NCI-H1436 (cell line): ENCODE measurements at places on chromosomes 12 and 14.

DNA sequence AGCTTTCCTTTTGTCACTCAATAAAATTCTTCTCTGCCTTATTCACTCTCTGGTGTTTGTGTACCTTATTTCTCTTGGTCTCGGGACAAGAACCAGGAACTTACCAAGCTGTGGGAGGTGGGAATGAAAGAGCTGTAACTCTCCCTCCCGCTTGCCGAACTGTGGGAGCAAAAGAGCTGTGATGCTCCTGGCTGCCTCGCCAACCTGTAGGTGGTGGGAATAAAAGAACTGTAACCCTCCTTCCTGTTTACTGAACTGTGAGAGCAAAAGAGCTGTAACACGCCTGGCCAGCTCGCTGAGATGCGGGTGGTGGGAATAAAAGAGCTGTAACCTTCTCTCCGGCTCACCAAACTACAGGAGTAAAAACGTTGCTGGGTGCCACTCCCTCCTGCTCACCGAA is 314.1 kb upstream of the LRIG3 start:
- no peak for DNase-seq

DNA sequence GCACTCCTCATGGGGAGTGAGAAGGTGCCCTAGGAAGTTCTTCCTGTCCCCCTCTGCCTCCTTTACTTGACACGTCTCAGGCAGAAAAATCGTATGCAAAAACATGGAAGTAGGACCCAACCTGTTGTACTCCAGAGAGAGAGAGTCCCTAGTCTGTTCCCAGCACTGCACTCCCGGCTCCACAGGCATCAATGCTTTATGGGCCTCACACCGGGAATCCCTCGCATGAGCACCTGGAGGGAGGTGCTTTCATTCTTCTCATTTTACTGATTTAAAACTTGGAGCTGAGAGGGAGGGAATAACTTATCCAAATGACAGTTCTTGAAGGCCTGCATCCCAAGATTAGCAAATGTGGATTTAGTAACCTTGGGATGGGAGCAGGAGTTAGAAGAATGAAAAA is 1101.4 kb downstream of the BCL11B start:
- no peak for DNase-seq

DNA sequence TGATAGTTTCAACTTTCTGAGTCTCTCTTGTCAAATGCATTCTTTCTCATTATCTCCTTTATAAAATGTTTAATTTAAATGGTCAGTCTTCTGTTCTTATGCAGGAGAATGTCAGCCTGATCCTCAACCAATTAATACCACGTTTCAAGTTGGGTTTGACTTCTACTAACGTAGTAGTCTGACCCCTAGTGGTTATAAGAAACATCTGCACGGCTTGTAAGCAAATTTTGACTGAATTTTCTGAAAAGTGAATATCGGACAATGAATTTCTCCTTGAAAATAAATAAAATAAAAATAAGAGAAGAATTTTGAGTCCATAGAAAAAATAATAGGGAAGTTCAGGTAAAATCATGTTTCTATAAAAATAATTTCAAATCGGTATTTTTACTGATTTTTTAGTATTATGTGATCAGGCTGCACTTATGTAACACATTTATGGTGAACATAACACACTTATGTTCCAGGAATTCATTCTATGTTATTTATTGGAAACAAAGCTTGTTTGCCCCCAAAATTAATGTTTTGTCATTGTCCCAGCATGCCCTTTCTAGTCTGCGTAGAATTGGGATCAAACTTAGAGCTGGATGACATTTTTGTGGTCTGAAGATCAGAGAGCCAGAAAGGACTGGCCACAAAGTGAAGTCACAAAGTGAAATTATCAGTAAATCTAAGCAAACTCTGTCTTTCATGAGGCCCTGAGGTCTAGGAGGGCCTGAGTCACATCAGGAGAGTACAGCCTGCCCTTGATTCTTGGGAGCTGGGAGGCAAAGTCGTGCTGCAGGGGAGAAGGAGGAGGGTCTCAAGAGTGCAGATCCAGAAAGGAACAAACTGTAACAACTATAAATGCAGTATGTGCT is 101.2 kb upstream of the STXBP6 start:
- DNase-seq: peak; percentile 10

GRCh38 chr14:49677643-49678042 is 10.4 kb downstream of the POLE2 start:
- DNase-seq: no peak

DNA sequence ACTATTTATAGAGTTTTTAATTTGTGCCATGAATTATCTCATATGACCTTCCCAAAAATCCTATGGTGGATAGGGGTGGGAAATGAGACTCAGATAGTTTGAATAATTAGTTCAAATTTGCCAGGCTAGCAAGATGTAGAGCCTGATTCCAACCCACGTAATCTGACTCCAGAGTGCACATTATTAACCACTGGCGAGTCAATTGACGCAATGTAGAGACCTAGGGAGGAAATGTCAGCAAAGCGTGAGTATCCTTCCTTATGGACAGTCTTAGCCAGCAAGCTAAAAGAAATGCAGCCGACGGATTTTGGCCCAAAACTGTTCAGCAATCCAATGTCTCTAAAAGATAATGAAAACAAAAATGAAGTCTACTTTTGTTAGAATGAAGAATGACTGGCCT is 193.3 kb upstream of the KRR1 start:
- DNase-seq: no peak

DNA sequence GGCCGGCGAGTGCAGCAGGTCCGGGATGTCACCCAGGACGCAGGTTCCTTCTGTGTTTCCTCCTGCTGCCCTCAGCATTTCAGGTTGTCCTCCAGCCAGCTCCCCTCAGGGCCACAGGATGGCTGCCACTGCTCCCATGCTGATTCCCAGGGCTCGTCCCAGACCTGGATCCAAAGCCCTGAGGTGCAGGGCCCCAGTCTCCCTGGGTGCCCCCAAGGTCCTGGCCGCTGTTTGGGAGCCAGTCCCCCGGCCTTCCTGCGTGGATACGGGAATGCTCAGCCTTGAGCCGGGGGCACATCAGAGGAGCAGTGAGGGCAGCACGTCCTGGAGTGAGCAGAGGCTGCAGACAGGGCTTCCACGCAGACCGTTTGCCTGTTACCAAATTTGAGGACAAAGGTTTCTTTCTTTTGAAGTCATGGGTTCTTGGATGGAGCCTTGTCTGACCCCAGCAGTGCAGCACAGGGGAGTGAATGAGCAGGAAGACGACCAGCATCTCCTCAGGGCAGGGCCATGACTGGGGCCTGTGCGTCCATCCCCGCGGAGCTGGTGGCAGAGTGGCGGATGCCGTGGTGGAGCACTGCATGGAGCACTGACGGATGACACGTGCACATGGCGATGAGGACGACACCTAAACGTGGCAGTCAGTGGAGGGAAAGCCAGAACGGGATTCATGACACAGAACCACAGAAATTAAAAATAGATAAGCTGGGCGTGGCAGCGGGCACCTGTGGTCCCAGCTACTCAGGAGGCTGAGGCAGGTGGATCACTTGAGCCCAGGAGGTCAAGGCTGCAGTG is 12.5 kb upstream of the CACNA2D4 start:
- DNase-seq: no peak

DNA sequence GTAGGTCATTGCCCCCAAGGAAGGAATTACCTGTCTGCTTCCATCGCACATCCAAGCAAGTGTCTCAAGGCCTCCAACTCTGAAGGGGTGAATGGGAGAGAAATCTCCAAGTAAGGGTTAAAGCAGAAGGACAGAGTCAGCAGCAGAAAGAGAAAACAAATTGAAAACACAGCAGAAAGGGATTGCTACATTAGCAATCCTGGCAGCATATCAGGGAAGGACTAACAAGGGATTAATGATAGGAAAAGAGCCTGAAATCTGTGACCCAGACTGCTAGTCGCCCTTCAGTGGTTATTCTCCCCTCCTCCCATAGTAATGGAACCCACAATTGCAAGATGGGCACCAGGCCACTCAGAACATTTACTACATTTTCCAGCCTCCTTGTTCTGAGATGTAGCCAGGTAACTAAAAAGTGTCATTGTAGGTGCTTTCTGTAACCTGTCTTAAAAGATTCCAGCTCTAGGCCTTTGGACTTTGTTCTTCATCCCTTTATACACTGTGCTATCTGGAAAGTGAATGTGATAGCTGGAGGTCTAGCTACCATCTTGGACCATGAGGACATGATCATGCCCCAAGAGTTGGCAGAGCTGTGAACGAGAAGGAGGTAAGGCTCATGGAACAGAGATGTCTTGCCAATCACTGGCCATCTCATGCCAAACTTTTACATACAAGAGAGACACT is 36.0 kb downstream of the MAP3K9 start:
- DNase-seq: no peak

- no peak for DNase-seq
Observed at GRCh38 chr12:130669205-130669557, 46.9 kb downstream of the RIMBP2 start.

DNA sequence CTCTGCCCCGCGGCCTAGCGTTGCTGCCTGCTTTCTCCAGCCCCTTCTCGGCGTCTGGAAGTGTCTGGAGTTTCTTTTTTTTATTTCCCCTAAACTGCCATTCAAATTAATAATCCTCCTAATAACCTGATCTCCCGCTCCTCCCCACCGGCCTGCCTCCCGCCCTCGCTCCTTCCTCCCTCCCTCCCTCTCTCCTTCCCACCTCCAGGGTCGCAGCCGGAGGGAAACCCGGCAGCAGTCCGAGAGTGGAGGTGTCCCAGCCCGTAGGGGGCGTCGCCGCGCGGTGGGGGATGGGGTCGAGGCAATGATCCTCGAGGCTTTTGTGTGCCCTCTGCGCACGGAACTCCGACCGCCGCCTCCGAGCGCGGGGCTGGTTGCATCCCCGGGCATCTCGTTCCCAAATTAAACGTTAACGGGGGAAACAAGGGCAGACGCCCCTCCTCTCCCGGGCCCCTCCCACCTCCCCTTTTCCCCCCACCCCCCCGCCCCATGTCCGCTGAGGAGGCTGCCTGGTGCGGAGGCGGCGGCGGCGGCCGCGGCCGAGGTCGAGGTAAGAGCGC is 1.0 kb upstream of the SOCS2 start:
- DNase-seq: peak; percentile 11
